ENCODE measurements at places on chromosomes 5 and 9.

DNA sequence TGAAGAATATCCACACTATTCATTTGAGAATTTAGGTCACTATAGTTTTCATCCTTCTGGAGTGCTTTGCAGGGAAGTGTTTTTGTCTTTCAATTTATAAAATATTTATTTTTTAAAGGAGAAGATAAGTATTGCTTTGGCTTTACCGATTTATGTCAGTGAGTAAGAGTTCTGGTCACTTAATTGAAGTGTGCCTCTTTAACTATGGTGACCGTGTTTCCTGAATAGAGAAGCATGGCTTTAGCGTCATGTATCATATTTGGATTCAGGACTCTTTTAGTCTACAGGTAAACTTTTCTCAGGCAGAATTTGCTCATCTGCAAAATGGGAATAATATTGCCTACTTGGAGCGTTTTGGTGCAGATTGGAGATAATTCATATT, 902 bp downstream of the BDP1 start:
- DNase-seq: peak; percentile 10

DNA sequence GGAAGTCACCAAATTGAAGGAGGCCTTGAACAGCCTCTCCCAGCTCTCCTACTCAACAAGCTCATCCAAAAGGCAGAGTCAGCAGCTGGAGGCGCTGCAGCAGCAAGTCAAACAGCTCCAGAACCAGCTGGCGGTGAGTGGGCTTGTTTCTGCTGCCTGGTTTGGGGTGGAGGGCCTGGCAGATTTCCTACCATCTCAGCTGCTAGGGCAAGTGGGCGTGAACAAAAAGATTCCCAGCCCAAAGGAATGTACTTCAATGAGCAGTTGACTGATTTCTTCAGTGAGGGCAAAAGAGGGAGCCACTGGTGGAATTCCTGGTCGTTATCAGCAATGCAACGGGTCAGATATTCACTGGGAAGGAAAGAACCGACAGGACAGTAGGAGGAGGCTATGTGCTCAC, 12.6 kb upstream of the TTC23L start:
- DNase-seq: no peak

- DNase-seq: peak; percentile 99
These were observed 53.2 kb downstream of the USP20 start for GRCh38 chr9:129888293-129889121.

GRCh38 chr5:77277759-77278158, 67.3 kb downstream of the PDE8B start:
- no peak for DNase-seq

DNA sequence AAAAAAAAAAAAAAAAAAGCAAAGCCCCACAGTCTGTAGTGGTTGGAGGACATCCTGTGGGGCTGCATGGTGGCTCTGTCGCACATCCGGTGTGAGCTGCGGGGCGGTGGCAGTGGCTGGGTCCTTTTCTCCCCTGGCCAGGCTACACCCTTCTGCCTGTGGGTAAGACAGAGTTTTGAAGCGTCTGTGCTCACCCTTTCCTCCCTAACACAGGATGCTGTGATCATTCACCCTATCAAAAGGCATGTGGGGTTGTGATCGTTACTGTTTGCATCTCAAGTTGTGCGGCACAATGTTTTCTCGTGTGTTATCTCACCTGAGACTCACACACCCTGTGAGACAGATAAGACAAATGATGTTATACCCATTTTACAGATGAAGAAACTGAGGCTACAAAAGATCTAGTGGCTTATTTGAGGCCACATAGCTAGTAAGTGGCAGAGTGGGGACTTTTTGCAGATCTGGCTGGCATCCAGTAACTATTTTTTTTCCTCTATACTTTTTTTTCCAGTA, 17.5 kb downstream of the IRF1 start:
- DNase-seq: peak; percentile 75

GRCh38 chr9:37880916-37881479, 22.9 kb downstream of the SLC25A51 start:
- no peak for DNase-seq

All from MM.1S (cell line).